ENCODE measurements at places on chromosomes 13 and 19. TPM values are rescaled to one million over a fixed set of nuclear protein-coding genes. Genes with fewer than 3 reads are reported as not detected.

CPB2 gene
- not detected for total RNA-seq

CHST8 gene
- 0.92 TPM for total RNA-seq

SIGLEC8 gene
- not detected for total RNA-seq

JOSD2 gene
- 2.4 TPM for total RNA-seq

CEACAM20 gene
- not detected for total RNA-seq

SYCN gene
- not detected for total RNA-seq
